Thoracic aorta (tissue), 2 donors: ENCODE measurements at places on chromosomes 13 and 19. TPM values are rescaled to one million over a fixed set of nuclear protein-coding genes. Genes with fewer than 3 reads are reported as not detected.

DNA sequence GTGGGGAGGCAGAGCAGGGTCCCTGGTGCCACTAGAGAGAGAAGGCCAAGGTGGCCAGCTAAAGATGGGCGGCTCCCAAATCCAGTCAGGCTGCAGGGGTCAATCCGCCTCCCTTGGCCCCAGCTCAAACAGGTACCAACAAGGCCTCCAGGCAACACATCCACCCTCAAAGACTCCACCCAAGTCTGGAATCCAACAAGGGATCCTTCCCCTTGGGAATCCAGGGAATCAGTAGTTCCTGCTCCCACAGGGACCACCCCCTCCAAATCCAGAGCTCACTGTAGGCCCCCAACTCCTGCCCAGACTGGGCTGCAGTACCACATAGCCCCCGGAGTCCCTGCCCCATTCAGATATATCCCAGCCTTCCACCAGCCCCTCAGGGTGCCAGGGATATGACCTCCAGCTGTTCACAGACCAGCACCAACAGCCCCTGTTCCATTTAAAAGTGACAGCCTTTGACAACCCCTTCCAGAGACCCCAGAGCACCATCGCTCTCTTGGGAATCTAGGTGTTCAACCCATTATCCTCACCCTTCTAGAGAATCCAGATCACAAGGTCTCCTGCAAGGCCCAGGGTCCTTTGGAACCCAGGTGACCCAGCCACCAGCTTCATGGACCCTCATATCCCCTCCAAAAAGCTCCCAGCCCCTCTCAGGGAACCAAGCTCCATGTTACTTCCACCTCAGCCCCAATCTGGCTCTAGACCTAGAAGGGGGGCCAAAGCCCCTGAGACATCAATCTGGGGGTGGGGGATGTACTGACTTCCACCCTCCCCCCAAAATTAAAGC lies 3.2 kb downstream of the ERF start:
- DNase-seq, result no peak

- DNase-seq, result no peak
Measured at GRCh38 chr19:41362143-41362847, 1.7 kb downstream of the B9D2 start.

GRCh38 chr13:76954538-76954937 lies 6.2 kb downstream of the ACOD1 start:
- no peak for DNase-seq

DNA sequence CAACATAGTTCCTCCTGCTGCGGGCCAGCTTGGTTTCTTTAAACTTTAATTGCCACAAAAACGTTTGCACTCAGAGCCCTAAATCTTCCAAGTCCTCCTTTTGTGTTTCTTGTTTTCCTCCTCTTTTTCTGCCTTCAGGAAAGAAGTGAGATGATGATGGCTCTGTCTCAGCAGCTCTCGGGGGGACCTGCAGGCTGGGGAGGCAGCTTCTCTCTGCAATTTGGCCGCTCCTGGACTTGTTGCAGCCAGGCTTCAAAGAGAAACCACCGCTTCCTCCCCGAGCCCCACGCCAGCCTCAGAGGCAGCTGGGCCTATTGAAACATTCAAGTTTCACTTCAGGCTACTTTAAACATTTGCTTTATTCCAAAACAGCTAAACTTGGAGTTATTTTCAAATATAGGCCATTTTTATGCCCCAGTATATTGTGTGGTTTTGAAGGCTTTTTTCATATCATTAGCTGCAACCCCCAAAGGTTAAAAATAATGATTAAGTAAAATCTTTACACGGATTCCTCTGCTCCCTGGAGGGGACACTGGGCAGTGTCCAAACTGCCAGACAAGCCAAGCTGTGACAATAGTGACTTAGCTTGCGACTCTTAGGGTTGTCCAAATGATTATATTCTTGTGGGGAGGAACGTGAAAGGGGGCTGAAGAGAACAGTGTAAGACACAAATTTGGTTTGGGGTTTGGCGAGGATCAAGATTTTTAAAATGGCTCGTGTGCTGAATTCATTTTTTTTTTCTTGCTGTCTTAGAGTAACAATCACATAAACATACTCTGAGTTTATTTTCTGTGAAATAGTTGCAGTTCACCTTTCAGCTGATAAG lies 330.8 kb downstream of the DLEU7 start:
- no peak for DNase-seq

GRCh38 chr13:74839656-74840055 lies 642.3 kb downstream of the TBC1D4 start:
- no peak for DNase-seq

- no peak for DNase-seq
Measured at GRCh38 chr19:30686176-30686820, 314.1 kb downstream of the ZNF536 start.

DNA sequence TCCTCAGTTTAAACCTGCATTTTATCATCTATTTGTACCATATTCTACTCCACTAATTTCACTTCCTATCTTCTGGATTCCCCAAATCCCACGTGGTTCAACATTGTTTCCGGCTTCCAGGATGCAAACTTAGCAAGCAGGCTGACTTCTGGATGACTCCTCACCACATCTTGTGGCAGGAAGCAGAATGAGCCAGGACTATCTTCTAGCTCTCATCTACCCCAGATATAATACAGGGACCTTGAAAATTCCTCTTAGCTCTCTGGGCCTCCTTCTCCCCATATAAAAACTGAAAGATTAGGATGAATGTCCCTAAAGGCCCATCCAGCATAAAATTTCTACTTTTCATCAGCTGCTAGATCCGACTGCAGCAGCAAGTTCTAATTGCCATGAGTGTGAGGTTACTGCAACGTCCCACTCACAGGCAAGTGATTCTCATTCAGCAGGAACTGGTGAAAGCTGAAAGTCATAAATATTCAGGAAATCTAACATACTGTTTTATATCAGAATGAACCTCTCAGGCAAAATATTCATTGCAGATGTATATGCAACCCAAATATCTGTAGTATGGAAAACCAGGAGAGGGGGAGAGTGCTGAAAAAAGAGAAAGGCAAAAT lies 93.4 kb downstream of the KCTD12 start:
- DNase-seq, result no peak

- DNase-seq, result no peak
Measured at GRCh38 chr13:19766591-19766990, 16.2 kb downstream of the PSPC1 start.

- DNase-seq, result no peak
Measured at GRCh38 chr19:31339411-31339810, 9.8 kb downstream of the TSHZ3 start.

- DNase-seq, result no peak
Measured at GRCh38 chr13:110431425-110432294, 124.6 kb downstream of the COL4A2 start.

- DNase-seq, result no peak
Measured at GRCh38 chr19:47609906-47610894, 1.3 kb downstream of the BICRA start.

DNA sequence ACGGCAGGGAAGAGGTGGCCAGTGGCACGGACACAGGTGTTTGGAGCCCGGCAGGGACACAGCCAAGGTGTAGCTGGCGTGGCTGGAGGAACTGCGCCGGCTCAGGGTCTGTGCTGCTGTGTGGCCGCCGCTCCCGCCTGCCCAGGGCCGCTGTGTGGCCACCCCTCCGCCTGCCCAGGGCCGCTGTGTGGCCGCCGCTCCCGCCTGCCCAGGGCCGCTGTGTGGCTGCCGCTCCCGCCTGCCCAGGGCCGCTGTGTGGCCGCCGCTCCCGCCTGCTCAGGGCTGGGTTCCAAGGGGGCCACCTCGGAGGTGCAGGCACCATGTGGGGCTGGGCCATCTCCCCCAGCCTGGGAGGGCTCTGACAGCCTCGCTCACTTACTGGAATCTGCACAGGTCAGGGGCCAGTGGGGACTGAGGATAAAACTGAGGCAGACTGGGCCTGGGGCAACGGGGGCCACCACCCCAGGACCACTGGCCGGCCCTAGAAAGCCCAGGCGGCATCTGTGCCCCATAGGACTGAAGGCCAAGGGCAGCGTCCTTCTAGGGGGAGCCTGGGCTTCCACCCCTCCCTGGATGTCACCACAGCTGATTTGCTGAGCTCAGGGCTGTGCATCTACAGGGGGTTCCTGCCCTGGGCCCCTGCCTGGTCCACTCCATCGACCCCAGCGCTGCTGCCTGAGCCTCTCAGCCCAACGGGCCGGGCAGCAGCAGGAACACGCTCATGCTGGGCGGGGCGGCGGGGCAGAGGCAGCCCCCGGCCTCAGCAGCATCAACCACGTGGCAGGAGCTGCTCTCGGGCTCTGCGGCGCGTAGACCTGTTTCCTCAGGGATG lies 21.5 kb downstream of the C13orf46 start:
- DNase-seq, result no peak

DNA sequence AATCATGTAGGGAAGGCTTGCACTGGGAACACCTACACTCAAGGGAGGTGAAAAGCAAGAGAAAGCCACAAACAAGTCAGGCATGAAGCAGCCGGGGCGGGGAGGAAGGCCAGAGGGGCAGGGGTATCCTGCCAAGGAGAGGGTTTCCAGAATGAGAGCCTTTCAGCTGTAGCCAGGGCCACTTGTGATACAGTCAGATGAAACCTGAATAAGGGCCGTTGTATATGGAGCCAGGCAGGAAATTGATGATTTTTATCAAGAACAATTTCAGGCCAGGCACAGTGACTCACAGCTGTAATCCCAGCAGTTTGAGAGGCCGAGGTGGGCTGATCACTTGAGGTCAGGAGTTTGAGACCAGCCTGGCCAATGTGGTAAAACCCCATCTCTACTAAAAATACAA lies 4.4 kb downstream of the TRPM4 start:
- DNase-seq, result no peak

DNA sequence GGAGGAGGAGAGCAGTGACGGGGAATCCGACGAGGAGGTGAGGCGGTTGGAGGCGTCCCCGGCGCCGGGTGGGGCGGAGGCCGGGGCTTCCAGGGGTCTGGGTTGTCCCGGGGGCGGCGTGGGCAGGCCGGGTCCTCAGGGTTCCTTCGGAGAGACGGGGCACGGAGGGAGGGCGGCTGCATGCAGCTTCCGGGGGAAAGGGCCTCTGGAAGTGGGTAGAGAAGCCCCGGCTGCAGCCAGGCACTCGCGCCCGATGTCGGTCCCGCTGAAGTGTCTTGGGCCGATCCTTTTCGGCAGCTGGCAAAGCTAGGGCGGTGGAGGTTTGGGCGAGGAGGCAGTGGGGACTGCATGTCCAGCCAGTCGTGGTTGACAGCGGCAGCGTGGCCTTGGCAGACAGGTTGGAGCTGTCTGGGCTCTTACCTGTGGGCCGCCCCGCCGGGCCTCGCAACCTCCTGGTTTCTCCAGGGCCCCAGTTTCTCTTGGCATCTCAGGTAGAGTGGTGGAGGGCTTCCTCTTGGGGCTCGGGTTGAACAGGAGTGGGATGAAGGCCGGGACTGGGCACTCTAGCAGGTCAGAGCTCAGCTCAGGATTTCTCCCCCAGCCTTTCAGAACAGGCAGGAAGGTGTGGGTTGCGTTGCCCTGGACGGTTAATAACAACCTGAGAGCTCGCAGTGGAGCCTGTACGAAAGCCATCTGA lies 690 bp downstream of the KMT2B start:
- no peak for DNase-seq

DNA sequence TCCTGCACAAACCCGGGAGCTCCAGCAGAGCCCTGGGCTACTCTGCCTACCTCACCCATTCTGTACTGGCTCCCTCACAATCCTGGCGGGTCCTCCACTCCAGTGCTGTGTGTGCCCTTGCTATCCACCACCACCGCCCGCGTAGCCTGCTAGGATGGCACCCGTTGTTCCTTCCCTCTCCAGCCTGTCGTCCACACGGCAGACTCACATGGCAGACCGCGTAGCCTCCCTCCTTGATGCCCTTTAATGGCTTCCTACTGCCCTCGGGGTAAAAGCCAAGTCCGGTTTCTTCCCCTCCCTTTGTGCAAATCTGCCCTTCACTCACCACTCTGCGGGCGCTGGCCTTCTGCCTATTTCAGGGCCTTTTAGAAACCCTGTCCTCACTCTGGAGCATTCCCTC lies 106.6 kb downstream of the RAB20 start:
- no peak for DNase-seq

- DNase-seq, result no peak
Measured at GRCh38 chr13:67033170-67033569, 197.0 kb downstream of the PCDH9 start.

DNA sequence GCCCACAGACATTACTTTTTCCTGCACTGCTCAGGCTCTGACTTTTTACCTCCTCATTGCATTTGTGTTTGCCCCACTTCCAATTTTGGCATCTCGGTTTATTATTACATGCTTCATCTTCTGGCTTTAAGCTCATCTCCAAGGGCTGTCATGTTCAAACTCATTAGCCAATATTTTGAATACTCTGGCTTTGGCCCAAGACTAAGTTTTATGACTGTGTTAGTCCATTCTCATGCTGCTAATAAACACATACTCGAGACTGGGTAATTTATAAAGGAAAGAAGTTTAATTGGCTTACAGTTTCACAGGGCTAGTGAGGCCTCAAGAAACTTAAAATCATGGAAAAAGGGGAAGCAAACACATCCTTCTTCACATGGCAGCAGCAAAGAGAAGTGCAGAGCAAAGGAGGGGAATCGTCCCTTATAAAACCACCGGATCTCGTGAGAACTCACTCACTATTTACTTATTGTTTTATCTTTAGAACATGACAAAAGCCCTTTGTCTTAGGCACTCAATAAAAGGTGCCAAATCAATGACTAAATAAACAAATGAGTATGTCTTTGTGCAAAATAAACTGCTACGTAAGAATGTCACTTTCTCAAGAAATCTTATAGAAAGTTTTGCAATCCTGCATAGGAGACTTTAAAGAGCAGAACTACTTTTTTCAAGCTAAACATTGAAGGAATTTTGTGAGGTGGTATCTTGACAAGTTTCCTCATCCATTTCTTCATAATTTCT lies 233.4 kb upstream of the SPRY2 start:
- DNase-seq, result no peak

GRCh38 chr13:84362777-84363176 lies 480.5 kb upstream of the SLITRK1 start:
- no peak for DNase-seq

- DNase-seq, result peak; percentile 82
Measured at GRCh38 chr19:7944177-7944761, 803 bp upstream of the TIMM44 start.

The GRWD1 gene
- 38.3 TPM for total RNA-seq

The RUBCNL gene
- 7.3 TPM for total RNA-seq

The KL gene
- total RNA-seq, result 1.9 TPM

The ZNF560 gene
- total RNA-seq, result not detected

The KIR3DL2 gene
- total RNA-seq, result not detected

The SSC5D gene
- total RNA-seq, result 58.3 TPM

The RGL3 gene
- 43.6 TPM for total RNA-seq
